ENCODE measurements at places on chromosomes 13 and 19. TPM values are rescaled to one million over a fixed set of nuclear protein-coding genes. Genes with fewer than 3 reads are reported as not detected.

Gene PSG11
- not detected for total RNA-seq

Gene KIR3DL1
- not detected for total RNA-seq

Gene SRRM5
- not detected for total RNA-seq

Gene PRR12
- 2.5 TPM for total RNA-seq

Gene ZNF578
- 28.4 TPM for total RNA-seq

Gene ANGPTL4
- 0.94 TPM for total RNA-seq

Gene DIRAS1
- total RNA-seq = 23.1 TPM

Gene LILRA1
- total RNA-seq = 0.16 TPM

Gene GRK1
- not detected for total RNA-seq

Gene CYP2A6
- not detected for total RNA-seq

Gene KLK7
- not detected for total RNA-seq

Gene ADAT3
- 1.2 TPM for total RNA-seq

Gene PROZ
- total RNA-seq = not detected

Gene ZNF490
- 11.4 TPM for total RNA-seq

Gene COL4A1
- 67.8 TPM for total RNA-seq

Gene FFAR2
- total RNA-seq = 0.16 TPM

Gene NUDT15
- total RNA-seq = 12.0 TPM

Gene C19orf85
- not detected for total RNA-seq

Gene ZNF723
- total RNA-seq = not detected

Gene C3
- total RNA-seq = 12.3 TPM

Gene KLHL1
- total RNA-seq = 106 TPM

Gene CDX2
- total RNA-seq = not detected

Gene PLVAP
- total RNA-seq = 0.94 TPM

Gene GRIK5
- total RNA-seq = 20.0 TPM

Gene IZUMO2
- total RNA-seq = not detected

Gene KMT5C
- total RNA-seq = 6.9 TPM

Gene IGFLR1
- 0.47 TPM for total RNA-seq

Gene NLRP4
- under 0.01 TPM for total RNA-seq

Gene IGFL3
- total RNA-seq = not detected

Gene KLK15
- not detected for total RNA-seq

Gene ENOX1
- 45.2 TPM for total RNA-seq

Gene LRRC25
- 0.78 TPM for total RNA-seq

Gene CUL4A
- 55.7 TPM for total RNA-seq

Gene CLPTM1
- 27.5 TPM for total RNA-seq

Gene PLIN5
- 2.0 TPM for total RNA-seq

Gene ZNF701
- total RNA-seq = 27.3 TPM

Gene OR10H1
- total RNA-seq = not detected

Gene COX7A1
- total RNA-seq = 3.9 TPM

Gene ZNF626
- total RNA-seq = 49.4 TPM

All from occipital lobe (tissue), 3 donors.